ENCODE measurements at places on chromosomes 4 and X. TPM values are rescaled to one million over a fixed set of nuclear protein-coding genes. Genes with fewer than 3 reads are reported as not detected.
A peak's percentile ranks its signal among the peaks of the same experiment; 100 is the strongest.

The SLC25A31 gene
- not detected for polyA plus RNA-seq

The HS6ST2 gene
- polyA plus RNA-seq: not detected

DNA sequence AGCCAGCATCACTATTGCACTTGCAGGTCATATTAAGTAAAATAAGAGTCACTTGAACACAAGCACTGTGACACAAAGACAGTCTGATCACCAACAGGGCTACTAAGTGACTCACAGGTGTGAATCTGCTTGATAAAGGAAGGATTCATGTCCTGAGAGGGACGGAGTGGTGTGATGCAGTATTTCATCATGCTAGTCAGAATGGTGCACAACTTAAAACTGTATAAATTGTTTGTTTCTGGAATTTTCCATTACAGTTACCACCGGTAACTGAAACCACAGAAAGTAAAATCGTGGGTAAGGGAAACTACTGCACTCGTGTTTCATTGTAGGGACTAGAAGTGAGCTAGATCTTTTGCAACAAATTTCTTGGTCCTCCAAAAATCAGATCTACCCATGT is 109.7 kb downstream of the ELOVL6 start:
- peak; percentile 2 for DNase-seq
- no peak overlapping the region for H3K27ac ChIP-seq
- no peaks in the 10 kb centered on the region for H3K36me3 ChIP-seq
- H3K4me1 ChIP-seq: peaks cover 11% of the 10 kb centered on the region
- H3K4me3 ChIP-seq: no peak overlapping the region
- no peaks in the 10 kb centered on the region for H3K27me3 ChIP-seq

DNA sequence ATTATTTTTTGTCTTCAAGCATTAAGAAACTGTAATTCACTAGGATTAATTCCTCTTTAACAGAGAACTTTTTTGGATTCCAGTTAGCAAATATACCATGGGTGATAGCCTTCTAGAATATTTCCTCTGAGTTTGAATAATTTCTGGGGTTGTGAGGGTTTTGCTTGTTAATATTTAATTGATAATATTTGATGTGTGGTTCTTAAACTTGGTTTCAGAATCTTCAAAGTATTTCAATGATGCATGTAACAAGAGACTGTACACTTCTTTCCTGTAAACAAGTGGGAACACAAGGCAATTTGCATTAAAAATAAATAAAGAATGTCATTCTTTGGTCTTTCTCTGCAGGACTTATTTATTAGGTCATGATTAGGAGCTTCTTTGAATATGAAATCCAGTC is 9.5 kb upstream of the C4orf51 start:
- H3K27me3 ChIP-seq: no peaks in the 10 kb centered on the region
- no peak overlapping the region for H3K4me3 ChIP-seq
- no peaks in the 10 kb centered on the region for H3K4me1 ChIP-seq
- no peaks in the 10 kb centered on the region for H3K36me3 ChIP-seq
- no peak overlapping the region for H3K27ac ChIP-seq

DNA sequence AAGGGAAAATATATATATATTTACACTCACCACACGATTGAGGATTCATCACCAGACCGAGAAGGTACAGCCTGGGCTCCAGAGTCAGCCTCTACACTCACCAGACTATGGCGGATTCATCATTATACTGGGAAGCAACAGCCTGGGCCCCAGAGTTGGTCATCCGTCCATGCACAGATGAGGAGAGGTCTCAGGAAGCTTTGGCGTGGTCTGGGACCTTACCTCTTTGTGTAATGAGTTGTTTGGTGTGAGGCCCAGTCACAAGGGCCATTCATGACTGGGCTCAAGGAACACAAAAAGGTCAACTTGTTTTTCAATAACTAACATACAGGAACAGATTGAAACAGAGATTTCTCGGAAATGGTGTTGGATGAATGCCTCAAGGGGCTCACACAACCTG is 926.1 kb downstream of the FAM133A start:
- no peak overlapping the region for H3K27ac ChIP-seq
- no peaks in the 10 kb centered on the region for H3K36me3 ChIP-seq
- DNase-seq: no peak

DNA sequence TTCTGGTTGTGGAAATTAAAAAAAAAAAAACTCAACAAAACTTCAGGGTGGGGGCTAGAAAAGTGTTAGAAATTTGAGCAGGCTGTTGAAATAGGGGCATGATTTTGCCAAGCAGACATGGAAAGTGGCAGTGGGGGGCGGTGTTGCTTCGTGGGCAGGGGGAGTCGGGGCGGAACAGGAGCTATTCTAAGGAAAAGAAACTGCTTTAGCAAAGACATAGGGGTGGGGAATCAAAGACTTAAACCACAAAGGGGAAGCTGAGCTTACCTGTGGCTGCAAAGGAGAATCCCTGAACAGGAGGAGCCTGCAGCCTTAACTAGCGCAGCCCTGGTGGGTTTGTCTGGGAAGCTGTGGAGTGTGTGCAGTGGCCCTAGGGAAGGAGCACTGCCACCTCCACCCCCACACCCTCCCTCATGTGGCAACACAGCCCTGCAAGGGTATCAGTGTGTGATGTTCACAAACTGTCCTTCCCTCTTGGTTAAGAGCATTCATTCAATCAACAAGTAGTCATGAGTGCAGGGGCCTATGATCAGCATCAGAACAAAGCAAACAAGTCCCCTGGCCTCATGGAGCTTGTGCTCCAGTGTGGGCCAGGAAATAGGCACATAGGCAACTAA is 20.5 kb downstream of the SEL1L3 start:
- H3K36me3 ChIP-seq: peaks cover 17% of the 10 kb centered on the region
- no peaks in the 10 kb centered on the region for H3K27me3 ChIP-seq
- H3K27ac ChIP-seq: no peak overlapping the region
- H3K4me1 ChIP-seq: peaks cover 28% of the 10 kb centered on the region
- H3K4me3 ChIP-seq: no peak overlapping the region

All from CD4-positive, alpha-beta memory T cell (primary cell).